ENCODE measurements at places on chromosomes 4 and X.

DNA sequence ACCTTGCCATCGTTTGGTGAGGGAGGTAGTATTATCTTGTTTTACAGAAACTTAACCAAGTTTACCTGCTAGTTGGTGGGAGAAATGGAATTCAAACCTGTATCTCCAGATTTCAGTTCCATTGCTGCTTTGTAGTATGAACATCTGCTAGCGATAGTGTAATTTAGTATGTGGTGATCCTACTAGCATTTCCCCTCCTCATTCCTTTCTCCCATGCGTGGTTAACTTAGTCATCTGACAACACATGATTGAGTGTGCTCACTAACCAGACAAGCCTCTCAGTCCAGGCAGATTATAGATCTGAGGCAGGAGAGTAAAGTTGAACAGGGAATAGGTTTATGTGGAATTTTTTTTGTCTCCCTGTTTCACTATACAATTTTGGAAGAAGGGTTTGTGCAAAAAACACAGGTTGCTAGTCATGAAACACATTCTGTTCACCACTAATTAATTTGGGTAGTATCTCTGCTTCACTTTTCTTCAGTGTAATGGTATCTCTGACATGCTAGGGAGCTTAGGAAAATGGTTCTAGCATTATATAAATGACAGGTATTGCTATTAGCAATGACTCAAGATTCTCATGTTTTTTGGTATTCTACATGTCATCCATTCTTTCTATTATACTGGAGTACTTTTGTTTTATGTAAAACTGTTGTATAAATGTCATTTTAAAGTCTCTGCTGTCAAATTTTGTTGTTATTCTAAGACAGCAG, 21.7 kb downstream of the RBPJ start:
- DNase-seq = no peak

- DNase-seq = no peak
Observed at GRCh38 chr4:167177925-167178324, 56.4 kb downstream of the SPOCK3 start.

DNA sequence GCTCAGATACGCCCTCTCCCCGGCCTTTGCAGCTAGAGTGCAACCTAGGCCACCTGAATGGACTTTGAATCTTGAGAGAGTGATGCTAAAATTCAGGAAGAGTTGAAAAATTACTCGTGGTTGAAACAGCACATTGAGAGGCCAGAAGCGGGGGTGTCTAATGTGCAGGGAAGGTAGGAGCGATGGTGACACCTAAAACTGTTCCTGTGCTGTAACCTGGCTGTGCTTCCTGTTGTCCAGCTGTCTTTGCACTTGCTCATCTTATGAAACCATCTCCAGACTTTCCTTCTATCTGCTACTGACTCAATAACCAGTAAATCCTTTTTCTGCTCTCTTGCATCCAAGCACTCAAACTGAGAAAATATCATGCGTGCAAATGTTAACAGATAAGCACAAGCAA, 106.4 kb upstream of the RPS6KA3 start:
- no peak for DNase-seq

- no peak for DNase-seq
Observed at GRCh38 chr4:70280567-70280966, 38.2 kb downstream of the CSN3 start.

- no peak for DNase-seq
Observed at GRCh38 chrX:148811236-148811635, 310.8 kb downstream of the AFF2 start.

GRCh38 chr4:112379306-112379705, 82.1 kb downstream of the ALPK1 start:
- no peak for DNase-seq

GRCh38 chr4:74120086-74120485, 21.1 kb upstream of the CXCL2 start:
- no peak for DNase-seq

DNA sequence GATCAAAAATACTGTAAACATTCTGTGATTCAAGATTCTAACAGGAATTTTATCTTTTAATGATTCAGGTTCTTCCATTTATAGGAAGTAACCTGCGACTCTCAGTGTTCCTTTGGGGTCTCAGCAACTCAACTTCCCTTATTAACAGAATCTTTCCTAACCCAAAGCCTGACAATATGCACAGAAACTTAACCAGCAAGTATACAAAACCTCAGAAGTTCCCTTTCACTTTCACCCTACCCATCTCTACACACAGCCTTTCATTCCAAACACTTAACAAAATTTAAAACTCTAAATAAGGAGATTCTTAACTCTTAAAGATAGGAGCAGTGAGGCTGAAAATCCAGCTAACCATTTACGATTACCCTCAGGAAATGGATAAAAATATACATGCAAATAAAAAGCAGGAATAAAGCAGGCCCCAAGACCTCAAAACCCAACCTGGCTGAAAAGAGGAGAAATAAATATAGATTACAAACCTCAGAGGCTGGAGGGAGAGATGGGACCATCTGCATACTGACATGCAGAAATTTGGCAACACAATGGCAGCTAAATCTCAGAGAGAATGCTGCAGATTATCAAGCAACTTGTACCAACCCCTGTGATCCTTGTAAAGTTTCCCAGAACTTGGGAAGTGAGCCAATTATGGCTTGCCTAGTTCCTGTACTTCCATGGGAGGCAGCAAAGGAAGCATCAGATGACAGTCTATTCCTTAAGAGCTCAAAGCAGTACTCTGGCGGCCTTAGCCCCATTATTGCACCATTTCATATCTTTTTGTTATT, 101.0 kb downstream of the ATP11C start:
- no peak for DNase-seq

DNA sequence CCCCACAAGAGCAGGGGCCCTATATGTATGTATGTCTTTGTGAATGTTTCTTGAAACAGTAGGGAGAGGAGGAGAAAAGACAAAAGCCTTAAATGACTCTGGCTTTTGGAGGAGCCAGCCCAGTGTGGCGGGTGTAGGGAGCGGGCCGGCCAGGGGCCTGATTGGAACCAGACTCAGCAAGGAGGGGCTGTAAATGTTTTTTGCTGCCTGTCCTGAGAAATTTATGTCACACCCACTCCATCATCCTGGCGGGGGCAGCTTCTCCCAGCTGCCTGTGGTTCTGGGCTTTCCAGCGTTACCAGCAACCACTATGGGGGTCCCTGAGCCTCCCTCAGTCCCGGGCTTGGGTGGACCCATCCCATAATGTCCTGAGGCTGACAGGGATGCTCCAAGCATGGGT, 130.8 kb downstream of the PJA1 start:
- DNase-seq = no peak

- DNase-seq = no peak
Observed at GRCh38 chr4:181860157-181860556, 383.0 kb upstream of the TENM3 start.

- no peak for DNase-seq
Observed at GRCh38 chr4:31548021-31548420, 827.9 kb downstream of the PCDH7 start.

DNA sequence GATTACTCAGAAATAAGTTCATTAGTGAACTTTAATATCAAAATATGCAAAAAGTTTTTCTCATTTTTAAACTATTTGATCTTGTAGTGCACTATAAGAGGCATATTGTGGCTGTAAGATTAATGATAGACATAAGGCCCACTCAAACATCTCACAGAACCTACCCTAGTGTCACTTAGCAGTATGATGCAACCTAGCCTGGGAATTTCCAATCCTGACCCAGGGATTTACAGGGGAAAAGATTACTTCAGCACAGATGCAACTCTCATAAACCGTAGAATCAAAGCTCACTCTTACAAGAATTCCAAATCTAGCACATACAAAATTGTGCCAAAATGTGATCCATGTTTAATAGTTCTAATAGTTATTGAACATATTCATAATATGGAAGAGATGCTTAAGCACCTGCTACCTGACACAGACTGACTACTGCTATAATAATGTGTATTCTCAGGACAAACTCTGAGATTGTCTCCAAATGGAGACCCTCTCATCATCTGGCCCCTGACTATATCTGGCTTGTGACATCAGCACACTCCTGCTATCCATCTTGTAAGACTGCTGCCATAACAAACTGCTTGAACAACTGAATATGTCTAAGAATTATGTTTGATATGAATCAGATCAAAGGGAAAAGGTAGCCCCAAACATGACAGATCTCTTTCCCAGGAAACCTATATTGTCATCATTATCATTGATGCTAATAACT, 271.9 kb downstream of the PABPC4L start:
- DNase-seq = no peak

GRCh38 chr4:76984127-76984526, 34.6 kb downstream of the SEPTIN11 start:
- DNase-seq = no peak

DNA sequence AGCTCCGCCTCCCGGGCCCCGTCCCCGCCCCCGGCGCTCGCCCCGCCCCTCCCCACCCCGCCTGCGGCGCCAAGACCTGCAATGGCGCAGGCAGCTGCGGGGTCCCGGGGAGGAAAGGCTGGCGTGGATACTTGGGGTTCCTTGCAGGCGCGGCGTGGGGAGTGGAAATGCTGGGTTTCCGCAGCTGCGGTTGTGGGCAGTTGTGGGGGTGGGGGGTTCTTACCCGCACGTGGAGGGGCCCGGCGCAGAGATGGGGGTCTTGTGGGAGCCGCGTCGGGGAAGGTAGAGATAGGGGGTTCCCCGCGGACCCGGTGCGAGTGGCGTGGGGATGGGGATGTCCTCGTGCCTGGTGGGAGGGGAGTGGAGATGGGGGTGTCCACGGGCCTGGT, 680 bp upstream of the ASMTL start:
- DNase-seq = no peak

DNA sequence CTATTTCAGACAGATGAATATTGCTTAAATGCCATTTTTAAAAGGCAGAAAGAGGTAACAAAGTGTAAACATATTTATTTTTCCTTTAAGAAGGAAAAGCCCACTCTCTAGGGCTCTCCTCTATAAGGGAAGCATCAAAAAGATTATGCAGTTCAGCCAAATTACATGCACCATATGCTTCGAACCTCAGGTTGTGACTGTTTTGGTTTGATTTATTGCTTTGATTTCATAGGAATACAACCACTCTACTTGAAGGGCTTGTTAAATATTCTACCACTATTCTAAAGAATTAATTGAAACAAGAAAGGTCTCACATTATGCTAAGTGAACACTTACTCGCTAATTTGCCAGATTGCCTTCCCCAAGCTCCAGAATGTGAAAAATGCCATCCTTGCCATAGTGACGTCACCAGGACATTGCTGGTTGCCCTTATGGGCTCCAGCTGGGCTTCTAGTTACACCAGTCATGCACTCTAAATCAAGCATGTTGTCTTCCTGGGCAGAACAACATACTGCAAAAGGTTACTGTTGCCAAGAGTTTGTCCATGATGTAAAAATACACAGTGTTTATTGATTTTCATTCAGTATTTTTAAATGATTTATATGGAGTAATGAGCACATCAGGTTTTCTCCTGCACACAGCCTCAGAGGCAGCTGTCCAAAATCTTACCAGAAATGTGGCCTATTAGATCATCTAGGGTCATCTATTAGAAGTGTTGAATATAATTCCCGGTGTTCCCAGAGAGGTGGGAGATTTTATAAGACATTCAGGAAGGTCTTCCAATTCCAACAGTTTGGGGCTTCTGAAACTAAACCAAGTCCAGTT, 164.4 kb upstream of the RAPGEF2 start:
- DNase-seq = no peak

DNA sequence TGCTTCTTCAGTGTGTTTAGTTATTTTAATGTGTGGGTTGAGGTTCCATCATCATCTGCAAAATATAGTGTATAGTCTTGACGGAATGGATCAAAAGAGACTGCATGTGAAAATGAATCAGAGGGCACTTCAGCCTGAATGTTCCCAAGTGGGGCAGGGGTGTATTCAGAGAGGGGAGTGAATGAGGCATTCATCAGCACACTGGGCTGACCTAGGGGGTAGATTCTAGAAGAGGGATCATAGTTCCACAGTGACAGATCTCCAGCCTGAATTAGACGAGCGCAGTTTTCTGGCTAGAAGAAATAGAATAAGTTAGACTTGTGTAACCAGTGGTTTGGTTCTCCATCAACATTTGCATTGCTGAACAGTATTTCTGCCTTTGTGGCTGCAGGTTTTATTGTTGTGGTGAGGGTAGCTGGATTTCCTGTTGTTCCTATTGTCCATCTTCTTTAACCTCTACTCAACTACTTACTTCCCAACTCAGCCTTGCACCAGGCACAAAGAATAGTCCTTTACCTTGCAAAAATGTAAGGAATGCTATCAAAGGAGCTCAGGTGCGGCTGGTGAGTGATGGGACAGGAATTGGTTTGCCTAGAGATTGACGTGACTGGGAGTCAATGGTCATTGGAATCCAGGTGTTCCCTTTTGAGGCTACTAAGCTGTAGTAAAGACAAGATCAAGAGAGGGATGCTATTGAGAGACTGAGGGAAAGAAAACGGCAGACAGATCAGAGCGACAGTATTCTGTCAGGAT, 50.9 kb downstream of the NAP1L5 start:
- DNase-seq = no peak

DNA sequence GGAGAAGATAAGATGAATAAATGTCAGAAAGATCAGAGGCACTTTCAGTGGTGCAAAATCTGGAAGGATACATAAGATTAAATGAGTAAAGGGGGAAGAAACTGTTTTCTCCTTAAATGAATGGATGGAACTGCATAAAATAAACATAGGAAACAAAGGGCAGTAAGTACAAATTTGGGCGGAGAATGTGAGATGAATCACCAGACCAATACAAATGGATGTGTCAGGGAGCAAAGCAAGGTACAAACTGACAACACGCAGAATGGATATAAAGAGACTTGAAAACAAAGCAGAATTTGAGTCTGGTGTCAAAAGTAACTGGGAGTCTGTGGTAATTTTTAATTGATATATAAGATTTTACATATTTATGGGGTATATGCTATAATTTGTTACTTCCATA, 175.3 kb upstream of the PCDH18 start:
- no peak for DNase-seq

- DNase-seq = no peak
Observed at GRCh38 chrX:103889216-103889615, 57.2 kb upstream of the RAB9B start.

DNA sequence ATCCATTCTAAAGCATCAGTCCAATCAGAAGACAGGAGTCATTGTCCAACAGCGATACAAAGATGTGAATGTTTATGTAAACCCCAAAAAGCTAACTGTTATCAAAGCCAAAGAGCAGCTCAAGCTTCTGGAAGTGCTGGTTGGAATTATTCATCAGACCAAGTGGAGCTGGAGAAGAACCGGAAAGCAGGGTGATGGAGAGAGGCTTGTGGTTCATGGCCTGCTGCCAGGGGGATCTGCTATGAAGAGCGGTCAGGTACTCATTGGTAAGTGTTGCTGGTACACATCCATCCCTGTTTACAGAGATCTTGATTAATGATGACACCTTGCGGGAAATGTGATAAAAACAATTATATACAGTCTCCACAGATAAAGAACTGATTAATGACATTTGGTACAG, 11.0 kb downstream of the INTU start:
- DNase-seq = no peak

- DNase-seq = no peak
Observed at GRCh38 chrX:153771415-153772315, 7.6 kb downstream of the PLXNB3 start.
